Stimulated activated CD4-positive, alpha-beta T cell treated with anti-CD3 and anti-CD28 coated beads, Interleukin-1b, Interleukin-23, amount 100 ng/mL, for 1 hour (primary cell): ENCODE measurements at places on chromosomes 3 and 15.

DNA sequence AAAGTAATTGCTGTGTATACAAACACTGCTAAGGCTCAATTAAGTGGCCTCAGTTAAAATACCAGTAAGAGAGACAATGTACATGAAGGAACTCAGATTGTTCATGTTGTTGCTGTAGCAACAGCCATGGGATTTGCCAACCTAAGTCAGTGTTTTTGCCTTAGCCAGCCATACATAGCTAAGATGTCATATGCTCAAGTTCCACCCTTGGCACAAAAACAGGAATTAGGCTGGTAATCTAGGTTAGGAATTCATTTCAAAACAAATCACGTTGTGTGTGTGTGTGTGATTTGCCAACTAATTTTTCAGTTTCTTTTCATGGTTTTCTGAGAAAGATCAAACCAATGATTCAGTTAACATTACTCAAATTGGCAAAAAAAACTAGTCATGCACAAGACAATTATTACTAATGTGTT is 143.7 kb upstream of the KCNMB2 start:
- no peak for DNase-seq

DNA sequence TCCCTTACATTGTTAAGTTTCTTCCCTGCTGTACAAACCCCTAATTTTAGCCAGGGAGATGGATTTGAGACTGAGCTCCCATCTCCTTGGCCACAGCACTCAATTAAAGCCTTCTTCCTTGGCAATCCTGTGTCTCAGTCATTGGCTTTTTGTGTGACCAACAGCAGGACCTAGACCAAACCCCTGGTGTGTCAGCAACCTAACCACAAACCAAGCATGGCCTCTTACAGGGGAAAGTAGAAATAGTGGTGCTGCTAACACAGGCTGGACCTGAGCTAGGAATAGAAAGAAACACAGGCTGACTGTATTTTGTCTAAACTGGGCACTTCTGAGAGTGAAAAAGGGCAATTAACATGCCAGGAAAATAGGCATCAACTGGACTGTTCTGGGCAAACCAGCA is 37.9 kb downstream of the PPCDC start:
- DNase-seq: no peak

GRCh38 chr3:197392961-197393360 is 94.5 kb upstream of the DLG1 start:
- DNase-seq: no peak

DNA sequence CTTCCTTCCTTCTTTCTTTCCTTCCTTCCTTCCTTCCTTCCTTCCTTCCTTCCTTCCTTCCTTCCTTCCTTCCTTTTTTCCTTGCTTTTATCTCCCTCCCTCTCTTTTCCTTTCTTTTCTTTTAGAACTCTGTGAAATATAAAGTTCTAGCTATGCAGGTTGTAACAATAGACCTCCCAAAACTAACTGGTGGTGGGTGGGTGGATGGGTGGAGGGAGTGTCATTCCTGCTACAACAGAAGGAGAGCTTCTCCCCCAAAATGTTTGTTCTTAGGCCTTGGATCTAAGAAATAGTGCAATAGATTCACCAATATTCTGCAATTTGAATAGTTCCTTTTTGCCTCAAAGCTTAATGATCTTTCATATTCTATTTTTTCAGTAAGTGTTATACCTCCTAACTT is 215.9 kb downstream of the GAP43 start:
- no peak for DNase-seq

DNA sequence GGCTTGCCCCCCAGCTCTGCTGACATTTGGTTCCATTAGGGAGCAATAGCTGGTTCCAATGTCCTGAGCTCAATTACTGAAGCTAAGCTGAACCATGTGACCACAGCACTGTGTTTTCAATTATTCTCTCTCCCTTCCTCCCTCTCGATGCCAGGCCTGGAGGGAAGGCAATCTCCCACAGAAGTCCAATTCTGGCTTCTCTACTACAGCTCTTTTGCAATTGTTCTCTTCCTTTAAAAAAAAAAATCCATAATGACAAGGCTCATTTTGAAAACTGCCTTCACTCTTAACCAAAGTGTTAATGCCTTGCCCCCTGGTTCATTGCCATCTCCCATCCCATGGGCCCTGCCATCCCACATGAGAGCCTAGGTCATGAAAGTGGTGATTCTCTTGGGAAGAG is 24.8 kb downstream of the IL16 start:
- DNase-seq: no peak

DNA sequence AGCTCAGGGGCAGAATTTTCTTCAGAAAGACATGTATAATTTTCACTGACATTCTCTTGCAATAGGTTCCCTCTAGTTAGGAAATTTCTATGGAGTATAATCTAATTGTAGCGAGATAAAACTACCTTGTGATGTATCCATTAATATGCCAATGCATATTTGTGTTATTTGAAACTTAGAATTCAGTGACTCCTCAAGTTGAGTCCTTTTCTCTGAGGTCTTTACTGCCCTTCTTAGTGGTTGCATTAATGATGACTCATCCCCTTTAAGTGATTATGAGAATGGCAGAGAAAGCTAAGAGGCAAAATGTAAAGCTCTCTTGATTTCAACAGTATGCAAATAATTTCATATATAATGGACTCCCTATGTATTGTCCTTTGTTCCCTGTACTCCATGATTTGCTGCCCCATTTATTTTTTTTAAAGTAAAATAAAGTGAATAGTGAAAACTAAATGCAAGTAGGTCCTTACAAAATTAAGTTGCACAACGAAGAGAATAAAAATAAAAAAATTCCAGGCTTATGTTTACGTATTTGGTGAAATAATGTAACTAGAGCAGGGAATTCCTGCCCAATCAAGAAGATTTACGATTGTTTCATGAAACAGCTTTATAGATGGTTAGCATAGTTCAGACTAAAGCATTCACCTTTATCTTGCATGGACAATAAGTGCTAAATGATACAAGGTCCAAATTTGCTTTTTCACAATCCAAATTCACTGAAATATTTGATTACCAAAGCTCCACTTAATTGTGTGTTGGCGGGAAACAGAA is 78.1 kb downstream of the ZPLD1 start:
- no peak for DNase-seq

DNA sequence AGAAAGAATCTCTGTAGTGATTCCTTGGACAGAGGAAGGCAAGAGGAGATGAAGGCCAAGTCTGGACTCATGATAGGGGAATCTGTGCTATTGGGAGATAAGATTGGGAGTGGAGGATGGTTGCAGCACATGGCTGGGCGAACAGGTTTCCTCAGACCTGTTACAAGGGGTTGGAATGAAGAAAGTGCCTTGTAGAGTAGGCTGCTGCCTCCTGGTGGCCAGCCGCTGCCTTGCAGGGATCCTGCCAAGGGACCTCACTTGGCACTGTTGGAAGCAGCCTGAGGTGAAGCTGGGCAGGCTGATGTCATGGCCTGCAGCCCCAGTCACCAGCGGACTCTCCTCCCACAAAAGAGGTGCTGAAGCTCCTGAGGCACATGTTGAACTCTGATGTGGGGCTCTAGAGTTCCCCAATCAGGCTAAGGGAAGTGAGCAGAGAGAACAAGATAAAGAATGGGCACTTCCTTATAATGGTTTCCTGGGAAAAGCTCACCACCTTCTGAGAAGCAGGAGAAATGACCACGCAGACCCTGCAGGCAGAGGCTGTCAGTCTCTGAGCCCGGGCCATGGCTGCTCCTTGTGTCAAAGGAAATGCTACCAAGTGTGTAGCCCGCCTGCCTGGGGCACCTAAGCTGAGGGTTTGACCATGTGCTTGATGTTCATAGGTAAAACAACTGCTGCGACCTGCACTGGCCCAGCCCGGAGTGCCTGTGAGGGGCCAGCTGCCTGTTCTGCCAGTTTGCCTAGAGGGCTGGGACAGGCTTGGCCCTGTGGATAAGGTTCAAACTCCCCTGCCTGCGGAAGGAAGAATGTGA is 1.6 kb upstream of the TEX264 start:
- peak; percentile 69 for DNase-seq

GRCh38 chr3:57110798-57111197 is 50.3 kb downstream of the SPATA12 start:
- no peak for DNase-seq
